Myocyte (in vitro differentiated cells): ENCODE measurements at places on chromosomes 1 and 21. TPM values are rescaled to one million over a fixed set of nuclear protein-coding genes. Genes with fewer than 3 reads are reported as not detected.

GRCh38 chr1:185894791-185895190, 160.6 kb downstream of the HMCN1 start:
- DNase-seq, result no peak

GRCh38 chr1:172487550-172487949, 43.7 kb upstream of the PIGC start:
- no peak for DNase-seq

- no peak for DNase-seq
These were observed 136.0 kb upstream of the KLHDC7A start for GRCh38 chr1:18344755-18345154.

GRCh38 chr1:20108366-20109123, 10.8 kb downstream of the PLA2G2D start:
- no peak for DNase-seq

- DNase-seq, result no peak
These were observed 52.5 kb downstream of the DISP1 start for GRCh38 chr1:222867316-222867715.

GRCh38 chr1:20891091-20891490, 104.0 kb upstream of the HP1BP3 start:
- DNase-seq, result no peak

GRCh38 chr1:61299463-61299862, 217.1 kb downstream of the NFIA start:
- no peak for DNase-seq

DNA sequence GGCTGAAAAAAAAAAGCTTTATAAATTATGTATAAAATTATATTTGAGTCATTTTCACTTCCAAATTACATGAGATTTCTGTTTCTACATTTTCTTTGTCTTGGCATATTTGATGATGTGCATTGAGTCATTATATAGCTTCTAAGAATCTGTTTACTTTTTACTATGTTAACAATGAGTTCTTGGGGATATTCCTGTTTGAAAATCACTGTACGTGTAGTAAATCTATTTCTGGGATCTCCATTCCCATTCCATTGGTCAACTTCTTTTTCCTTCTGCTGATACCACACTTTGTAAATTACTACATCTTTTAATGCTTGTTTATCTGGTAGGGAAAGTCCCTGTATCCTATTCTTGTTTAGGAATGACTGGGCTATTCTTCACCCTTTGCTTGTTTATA, 43.6 kb downstream of the TNFRSF9 start:
- no peak for DNase-seq

- peak; percentile 19 for DNase-seq
These were observed 17.4 kb downstream of the MIGA1 start for GRCh38 chr1:77796695-77797405.

DNA sequence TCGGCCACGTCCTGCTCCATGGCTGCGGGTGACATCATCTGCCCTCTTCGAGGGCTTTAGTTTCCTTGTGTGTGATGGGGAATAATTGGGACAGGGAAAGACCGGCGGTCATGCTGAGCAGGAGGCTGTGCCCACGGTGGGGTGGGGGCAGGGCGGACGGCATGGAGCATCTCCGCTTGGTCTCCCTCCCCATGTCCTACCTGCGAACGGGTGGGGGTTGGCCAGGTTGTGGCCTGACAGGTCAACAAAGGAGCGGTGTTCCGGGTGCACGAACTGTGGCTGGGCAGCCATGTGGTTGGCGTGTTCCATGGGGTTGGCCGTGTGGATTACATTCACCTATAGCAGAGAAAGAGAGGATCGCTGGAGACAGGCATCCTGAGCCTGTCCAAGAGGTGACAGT, 80.0 kb downstream of the PIK3CD start:
- DNase-seq, result no peak

GRCh38 chr21:31351960-31352359, 7.9 kb upstream of the TIAM1 start:
- DNase-seq, result no peak

DNA sequence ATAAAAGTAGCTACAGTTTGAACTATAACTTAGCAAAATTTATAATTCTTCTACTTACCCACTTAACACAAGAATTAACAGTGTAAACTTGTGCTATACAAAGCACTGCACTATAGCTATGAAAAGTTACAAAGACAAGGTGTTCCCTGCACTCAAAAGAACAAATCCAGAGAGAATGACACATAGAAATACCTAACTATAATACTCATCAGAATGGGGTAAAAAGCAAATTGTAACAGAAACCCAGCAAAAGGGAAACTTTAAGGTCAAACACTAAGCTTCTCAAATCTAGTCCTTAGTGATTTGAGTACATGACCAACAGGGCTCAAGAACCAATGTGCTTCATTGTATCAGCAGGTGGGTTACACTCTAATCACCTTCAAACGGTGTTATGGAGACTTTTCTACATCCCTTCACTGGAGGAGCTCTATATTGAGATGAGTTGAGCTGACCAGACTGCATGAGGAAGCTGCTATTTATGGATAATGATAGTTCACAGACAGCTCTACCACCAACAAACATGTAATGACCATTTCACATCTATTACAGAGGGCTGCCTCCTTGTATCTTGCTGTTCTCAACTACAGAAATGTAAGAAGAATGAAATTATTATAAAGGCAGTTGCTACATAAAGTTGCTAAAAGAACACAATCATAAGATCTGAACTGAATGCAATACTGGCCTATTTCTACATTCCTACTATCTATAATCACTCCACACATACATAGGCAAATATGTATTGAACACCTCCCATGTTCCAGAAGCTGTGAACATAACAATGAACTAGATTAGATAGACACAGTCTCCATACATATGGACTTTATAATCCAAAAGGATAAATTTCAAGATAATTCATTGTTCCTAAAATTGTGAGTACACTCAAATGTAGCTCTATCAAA, 47.6 kb downstream of the PIK3R3 start:
- DNase-seq, result peak; percentile 61

UCK2 gene
- 107 and 130 TPM in 2 replicates for total RNA-seq

FAM177B gene
- not detected in 2 replicates for total RNA-seq

INKA2 gene
- total RNA-seq, result 31.9 and 50.6 TPM in 2 replicates
